ENCODE measurements at places on chromosomes 16 and 17.
A peak's percentile ranks its signal among the peaks of the same experiment; 100 is the strongest.

GRCh38 chr17:34628879-34629278 lies 49.5 kb downstream of the TMEM132E start:
- DNase-seq, result no peak

GRCh38 chr16:67546761-67547422 lies 15.4 kb upstream of the CTCF start:
- DNase-seq, result peak; percentile 64

DNA sequence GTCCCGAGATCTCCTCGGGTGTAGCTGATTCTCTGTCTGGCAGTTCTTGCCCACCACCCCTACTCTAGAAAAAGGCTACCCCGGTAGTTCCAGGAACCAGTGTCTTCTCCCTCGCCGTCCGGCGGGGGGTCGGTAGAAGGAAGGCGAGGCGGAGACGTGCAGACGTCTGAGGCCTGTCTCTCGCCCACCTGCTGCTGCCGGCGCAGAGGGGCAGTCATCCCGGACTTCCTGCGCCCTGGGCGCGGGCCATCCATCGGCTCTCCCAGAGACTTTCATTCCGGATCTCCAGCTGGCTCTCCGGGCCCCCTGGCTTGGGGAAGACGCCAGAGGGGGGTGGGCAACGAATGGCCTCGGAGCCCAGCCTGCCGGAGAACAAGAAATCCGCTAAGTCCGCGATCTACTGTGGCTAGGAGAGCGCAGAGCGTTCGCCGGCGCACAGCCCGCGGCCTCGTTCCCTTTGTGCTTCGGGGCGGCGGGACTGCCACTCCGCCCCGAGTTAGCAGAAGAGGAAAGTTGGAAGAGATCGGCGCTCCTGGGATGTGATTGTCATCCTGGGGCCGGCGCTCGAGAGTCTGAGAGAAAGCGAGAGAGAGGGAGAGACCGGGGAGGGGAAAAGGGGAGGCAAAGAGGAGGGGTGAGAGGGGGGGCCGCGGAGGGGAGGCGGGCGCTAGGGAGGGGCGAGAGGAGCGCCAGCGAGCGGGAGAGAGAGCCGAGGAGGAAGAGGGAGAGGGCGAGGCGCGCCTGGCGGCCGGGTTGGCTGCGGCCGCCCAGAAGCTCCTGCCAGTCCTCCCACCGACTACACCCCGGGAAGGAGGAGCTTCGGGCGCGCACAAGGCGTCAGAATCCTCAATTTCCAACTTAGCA lies at the start of gene IRX5:
Gene IRX5, plus strand, starts transcription at position 861 of the 864 bp plus-strand sequence. CDS start 334 bp downstream, outside the sequence.
- DNase-seq, result peak; percentile 37

DNA sequence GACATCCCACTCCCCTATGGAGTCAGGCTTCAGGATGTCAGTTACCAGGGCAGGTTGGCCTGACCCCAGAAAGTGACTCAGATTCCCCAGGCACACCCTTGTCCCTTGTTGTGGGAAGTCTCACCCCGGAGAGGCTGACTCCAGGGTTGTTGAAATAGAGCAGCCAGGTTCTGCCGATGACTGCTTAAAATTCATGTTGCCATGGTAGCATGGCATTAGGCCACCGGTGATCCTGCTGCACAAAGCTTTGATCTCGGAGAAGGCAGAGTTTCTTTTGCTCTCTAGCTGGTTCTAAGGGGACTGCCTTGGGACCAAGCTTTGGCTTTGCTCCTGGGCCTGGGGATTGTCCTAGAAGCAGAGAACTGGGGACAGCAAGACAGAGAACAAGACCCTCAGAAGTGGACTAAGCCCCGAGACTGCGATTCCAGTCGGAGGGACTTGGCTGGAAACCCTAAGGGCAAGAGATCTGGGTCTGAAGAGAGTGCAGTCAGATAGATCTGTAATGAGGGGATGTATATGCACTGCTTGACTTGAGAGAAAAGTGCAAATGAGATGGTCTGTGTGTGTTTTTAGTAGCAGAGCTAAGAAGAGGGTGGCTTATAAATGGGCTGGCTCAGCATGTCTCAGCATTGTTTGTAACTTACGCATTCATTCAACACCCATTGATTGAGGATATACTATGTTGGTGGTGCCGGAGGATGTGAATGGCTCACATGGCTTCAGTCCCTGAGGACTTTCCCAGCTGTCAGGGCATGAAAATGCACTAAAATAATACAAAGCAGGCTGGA lies 106.9 kb downstream of the RGS9 start:
- no peak for DNase-seq

DNA sequence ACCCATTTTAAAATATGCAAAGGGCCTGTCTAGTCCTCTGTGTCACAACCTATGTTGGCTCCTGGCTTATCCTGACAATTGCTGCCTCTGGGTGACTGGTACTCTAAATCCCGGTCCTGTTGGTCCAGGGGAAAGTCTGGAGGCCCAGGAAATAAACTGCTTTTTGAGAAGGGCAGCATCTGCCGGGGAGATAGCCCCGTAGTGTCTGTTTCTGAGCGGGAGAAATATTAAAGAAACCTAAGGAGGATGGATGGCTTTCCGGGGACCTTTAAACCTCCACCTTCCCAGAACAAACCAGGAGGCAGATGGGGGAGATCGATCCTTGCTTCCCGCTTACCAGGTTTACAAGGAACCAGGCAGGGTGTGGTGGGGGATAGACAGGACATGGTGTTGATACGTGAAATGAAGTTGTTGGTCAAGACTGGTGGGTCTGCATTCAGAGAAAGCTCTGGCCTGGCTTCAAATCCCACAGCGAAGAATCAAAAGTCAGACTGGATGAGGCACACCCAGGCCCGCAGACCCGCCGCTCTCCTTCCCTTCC lies 3.8 kb downstream of the HOXB2 start:
- no peak for DNase-seq

DNA sequence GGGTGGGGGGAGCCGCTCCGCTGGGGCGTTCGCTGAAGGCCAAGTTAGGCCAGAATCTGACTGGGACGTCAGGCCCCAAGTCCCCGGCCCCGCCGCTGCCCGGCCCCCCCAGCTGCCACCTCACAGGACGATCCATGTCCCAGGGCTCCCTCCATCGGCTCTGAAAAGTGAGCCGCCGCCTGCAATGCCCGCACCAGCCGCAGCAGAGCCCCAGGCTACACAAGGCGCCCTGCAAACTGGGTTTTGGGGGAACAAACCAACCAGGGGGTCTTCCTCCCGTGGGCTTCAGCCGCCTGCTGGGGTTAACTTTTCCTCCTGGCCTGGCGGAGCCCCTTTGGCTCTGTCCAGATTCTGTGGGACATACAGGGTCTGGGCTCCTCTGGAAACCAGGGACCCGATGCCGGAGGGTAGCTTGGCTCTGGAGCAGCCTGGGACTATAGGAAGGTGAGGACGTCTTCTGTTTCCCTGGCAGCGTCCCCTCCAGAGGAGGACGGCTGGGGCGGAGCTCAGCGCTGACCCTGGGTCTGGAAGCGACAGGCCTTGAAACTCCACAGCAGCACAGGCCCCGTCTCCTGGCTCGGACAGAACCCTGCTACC lies 835 bp downstream of the NME4 start:
- no peak for DNase-seq

DNA sequence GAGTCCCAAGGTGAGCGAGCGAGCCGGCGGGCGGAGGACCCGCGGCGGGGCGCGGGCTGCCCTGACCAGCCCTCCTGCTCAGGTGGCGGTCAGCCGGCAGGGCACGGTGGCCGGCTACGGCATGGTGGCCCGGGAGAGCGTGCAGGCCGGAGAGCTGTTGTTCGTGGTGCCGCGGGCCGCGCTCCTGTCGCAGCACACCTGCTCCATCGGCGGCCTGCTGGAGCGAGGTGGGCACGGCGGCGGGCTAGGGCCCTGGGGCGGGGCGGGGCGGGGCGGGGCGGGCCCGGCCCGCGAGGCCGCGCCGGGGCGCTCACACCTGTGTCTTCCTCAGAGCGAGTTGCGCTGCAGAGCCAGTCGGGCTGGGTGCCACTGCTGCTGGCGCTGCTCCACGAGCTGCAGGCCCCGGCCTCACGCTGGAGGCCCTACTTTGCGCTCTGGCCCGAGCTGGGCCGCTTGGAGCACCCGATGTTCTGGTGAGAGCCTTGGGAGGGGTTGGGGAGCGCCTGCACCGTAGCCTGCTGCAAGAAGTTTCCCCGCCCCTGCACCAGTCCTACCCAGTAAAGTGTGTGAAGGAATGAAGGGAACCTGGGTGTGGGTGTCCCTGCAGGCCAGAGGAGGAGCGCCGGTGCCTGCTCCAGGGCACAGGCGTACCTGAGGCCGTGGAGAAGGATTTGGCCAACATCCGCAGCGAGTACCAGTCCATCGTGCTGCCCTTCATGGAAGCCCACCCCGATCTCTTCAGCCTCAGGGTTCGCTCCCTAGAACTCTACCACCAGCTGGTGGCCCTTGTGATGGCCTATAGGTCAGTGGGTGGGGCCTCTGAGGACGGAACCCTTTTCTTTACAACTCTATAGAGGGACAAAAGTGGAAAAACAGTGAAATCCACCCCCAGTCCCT lies 802 bp downstream of the SETD6 start:
- peak; percentile 25 for DNase-seq

GRCh38 chr16:2739625-2740430 lies 12.6 kb upstream of the SRRM2 start:
- DNase-seq, result no peak

DNA sequence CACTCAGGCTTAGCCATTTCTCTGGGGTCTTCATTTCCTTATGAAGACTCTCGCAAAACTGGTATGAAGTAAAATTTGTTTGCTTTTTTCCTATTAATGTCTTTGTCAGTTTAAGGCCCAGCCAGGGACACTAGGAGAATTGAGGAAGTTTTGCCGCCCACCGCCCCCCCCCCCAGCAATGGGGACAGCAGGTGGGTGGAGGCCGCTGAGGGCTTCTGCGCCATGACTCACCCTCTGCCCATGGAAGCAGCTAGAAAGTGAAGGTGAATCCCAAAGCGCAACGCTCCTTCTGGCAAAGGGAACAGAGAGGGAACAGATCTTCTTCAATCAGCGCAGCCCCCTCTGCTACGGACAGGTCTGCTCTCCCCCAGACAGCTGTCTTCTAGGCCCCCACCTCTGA lies 49.7 kb downstream of the MARF1 start:
- no peak for DNase-seq

DNA sequence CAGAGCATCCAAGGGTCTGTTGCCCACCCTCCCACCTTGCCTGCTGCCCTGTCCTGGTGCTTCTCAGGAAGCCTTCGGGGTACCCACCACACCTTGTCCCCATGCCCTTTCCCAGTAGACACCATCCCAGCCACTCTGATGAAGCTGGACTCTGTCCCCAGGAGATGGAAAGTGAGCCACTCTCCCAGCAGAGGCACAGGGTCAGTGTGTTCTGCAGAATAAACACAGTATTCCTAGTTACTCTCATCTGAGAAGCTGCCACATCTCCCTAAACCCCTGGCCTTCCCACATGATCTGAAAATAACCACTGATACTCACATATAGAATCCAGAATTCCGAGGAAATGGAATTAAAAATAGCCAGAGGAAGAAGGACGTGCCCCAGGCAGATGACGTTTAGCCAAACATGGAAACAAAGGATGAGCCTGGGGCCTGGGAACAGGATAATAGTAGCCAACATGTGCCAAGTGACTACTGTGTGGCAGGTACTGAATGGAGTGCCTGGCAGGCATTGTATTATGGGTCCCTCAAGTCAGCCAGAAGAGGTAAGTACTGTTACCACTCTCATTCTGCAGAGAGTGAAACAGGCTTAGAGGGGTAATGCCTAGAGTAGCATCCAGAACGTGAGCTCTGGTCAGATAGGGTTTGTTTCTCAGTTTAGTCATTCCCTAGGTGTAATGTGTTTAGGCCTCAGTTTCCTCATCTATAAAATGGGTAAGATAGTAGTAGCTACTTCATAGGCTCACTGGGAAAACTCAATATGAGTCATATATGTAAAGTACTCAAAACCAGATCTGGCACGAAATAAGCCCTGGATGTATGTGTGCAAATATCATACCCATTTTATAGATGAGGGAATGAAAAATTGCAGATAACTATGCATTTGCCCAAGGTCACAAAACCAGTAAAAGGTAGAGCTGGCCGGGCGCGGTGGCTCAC lies 20.8 kb upstream of the PEMT start:
- no peak for DNase-seq

DNA sequence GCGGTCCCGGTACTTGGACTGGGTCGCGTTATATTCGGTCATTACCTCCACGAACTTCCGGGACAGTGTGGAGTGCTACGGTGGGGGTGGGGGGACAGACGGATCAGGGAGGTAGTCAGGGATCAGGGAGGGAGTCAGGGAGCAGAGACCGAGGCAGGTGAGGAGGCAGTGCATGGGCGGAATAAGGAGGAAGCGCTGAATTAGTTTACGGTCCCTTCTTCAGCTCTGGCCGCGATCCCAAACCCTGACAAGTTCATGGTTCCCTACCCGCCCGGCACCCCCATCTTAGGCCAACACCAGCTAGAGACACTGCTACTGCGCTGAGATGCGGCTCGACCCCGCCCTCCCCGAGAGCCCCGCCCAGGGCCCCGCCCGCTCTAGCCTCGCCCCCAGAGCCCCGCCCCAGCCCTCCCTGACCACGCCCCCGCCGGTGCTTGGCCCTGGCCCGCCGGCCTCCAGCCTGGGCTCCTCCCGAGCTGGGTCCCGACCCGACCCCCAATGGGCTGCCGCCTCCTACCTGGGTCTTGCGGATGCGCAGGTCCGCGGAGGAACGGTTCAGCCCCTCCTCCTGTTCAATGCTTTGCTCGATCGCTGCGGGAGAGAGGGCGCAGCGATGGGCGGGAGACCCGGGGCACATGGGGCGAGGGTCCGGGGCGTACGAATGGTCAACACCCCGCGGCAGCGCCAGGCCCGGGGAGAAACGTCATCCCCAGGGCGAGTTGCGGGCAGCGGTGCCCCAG lies 12.1 kb downstream of the HSD3B7 start:
- DNase-seq, result peak; percentile 71

- DNase-seq, result no peak
Measured at GRCh38 chr16:21656795-21657768, 4.7 kb upstream of the IGSF6 start.

DNA sequence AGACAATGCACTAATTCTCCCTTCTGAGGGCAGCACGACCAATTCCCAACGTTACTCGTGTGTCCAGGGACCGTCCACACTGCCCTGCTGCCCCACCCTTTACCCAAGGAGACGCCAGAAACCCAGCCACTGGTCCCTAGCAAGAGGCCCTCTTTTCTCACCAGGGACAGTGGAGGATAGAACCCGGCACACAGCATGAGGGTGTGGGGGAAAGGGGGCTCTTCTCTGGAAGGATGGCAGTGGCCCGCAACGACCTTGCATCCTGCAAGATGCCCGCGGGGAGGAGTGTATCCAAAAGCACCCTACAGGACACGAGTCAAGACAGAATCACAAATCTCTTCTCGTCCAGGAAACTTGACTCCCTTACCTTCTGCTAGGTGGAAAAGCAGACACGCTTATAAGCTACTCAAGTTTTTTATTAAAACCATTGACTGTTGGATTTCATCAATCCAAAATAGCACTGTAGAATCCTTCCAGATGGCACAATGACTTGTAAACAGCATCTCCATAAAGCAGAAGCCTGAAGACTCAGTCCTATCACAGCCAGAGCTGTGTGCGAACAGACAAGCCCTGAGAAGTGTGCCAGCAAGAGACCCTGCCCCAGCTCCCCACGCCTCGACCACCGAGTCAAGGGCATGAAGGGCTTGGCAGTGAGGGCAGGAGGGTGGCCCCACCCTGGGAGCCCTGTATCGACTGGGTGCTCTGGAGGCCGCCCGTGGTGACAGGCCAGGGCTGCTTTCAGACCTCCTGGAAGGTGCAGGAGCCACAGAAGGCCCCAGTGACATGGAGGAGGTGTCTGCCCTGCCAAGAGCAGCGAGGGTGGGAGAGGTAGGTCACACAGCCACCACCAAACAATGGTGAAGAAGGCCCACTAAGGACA lies 103.8 kb downstream of the ANKRD11 start:
- no peak for DNase-seq

All from stimulated activated CD4-positive, alpha-beta T cell treated with anti-CD3 and anti-CD28 coated beads, Interleukin-4, amount 100 ng/mL, for 4 hours (primary cell).